ENCODE measurements at places on chromosomes 2 and 18.

- DNase-seq, result no peak
Observed at GRCh38 chr2:3667151-3667631, 9.2 kb downstream of the ALLC start.

- no peak for DNase-seq
Observed at GRCh38 chr2:63060472-63060991, 9.9 kb downstream of the OTX1 start.

GRCh38 chr18:36592282-36592681, 236.5 kb downstream of the TPGS2 start:
- no peak for DNase-seq

- no peak for DNase-seq
Observed at GRCh38 chr2:11715987-11716652, 30.3 kb upstream of the LPIN1 start.

- DNase-seq, result no peak
Observed at GRCh38 chr2:145415151-145415550, 895.2 kb upstream of the ZEB2 start.

GRCh38 chr18:2191180-2191790, 380.0 kb downstream of the METTL4 start:
- DNase-seq, result no peak

DNA sequence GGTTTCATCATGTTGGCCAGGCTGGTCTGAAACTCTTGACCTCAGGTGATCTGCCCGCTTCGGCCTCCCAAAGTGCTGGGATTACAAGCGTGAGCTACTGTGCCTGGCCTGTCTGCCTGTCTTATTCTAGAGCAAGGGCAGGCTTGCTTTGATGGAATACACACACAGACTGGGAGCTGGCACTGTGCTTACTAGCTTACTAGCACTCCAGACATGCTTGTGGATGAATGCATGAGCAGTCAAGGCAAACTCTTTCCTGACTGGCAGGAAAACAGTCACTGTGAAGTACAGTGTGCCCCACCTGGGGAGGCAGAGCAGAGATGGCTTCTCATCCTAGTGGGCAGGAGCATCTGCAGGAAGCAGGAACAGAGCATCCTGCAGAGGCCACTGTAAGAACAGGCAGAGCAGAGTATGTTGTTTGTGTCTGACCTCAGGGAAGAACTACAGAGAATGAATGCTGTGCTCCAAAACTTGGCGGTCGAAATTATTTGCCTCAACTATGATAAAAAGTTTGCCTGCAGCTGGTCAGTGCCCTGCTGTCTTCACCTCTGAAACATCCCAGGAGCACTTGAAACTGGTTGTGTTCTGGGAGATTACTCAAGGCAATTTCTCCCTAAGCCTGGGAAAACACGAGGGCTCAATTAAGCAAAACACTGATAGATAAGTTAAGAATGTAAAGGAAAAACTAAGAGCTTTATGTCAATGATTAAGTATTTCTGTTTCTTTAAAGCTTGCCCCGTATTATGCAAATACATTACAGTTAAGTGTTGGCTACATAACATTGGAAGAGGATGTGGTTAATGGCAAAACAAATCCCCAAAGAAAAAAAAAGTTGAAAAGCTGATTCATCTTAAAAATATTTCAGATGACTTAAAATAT, 102.4 kb downstream of the VAPA start:
- no peak for DNase-seq

DNA sequence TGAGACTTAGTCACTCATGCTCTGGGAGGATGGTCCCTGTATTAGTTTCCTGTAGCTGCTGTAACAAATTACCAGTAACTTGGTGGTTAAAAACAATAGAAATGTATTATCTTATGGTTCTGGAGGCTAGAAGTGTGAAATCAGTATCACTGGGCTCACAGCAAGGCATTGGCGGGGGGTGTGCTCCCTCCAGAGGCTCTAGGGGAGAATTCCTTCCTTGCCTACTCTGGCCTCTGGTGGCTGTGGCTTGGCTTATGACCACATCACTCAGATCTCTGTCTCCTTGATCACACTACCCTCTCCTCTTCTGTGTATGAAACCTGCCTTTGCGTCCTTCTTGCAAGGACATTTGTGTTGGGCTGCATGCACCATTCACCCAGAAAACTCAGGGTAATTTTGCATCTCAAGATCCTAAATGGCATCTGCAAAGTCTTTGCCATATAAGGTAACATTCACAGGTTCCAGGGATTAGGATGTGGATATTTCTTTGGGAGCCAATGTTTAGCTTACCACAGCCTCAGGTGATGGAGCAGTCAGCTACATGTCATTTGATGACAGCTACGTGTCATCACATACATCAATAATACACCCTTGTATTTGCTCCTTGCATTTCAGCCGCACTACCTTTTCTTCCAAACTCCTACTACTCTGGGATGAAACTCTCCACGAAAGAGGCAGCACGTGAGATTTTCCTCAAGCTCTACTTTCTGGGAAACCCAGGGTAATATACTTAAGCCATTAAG, 49.6 kb upstream of the POU3F3 start:
- DNase-seq, result no peak

DNA sequence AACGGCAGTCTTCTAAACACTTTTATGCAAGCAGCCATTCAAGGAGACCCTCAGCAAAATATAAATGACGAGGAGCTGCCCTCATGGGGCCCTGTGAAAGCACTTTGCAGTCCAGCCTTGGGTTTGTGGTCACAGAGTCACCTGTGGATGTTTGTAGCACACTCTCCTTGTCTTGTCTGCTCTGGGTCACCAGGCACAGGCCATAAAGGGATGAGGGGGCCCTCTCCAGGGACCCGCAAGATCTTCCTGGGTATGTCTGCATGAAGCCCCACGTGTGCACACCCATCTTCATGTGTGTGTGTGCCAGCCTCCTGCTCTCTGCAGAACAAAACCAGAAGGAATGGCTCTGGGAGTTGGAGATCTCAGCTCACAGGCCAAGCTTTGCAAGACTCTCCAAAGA, 36.2 kb downstream of the ATOH8 start:
- no peak for DNase-seq

DNA sequence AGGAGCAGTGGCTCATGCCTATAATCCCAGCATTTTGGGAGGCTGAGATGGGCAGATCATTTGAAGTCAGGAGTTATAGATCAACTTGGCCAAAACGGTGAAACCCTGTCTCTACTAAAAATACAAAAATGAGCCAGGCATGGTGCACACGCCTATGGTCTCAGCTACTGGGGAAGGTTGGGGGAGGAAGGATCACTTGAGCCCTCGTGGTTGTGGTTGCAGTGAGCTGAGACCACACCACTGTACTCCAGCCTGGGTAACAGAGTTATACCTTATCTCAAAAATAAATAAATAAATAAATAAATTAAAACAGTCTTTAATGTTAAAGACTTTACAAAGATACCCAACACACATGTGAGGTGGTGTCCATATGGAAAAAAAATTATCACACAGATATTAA, 134.0 kb downstream of the C2orf74 start:
- DNase-seq, result no peak

DNA sequence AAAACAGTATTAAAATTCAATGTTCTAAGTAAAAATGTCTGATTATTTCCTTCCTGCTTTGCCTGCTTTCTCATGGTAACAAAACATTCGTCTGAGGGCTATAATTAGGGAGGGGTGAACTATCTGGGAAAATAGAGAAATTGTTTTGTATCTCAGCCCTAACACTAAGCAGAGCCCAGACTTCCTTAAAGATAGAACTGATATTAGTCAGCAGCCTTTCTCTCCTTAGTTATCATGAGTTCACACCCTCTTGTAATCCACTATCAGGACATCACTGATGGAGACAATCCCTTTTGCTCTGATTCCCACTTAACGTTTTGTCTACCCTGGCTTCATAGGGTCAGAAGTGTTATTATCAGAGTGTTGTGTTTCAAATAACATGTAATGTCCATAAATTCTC, 701.1 kb upstream of the ZEB2 start:
- DNase-seq, result no peak

DNA sequence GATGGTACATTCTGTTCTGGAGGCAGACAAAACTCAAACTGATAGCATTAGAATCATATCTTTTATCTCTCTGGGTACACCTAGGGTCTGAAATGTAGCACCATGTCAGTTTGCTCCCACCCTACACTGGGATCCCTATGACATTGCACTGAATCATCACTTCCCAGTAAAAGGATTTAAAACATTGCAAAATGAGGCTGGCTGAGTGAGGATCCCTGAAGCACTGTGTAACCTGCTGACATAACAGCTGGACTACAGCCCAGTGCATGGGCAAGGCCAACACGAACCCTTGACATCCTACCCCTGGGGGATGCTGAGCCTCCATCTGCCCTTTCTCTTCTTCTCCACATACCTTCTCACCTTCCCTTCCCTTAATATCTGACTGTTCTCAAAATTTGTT, 253.2 kb downstream of the TTC32 start:
- no peak for DNase-seq

DNA sequence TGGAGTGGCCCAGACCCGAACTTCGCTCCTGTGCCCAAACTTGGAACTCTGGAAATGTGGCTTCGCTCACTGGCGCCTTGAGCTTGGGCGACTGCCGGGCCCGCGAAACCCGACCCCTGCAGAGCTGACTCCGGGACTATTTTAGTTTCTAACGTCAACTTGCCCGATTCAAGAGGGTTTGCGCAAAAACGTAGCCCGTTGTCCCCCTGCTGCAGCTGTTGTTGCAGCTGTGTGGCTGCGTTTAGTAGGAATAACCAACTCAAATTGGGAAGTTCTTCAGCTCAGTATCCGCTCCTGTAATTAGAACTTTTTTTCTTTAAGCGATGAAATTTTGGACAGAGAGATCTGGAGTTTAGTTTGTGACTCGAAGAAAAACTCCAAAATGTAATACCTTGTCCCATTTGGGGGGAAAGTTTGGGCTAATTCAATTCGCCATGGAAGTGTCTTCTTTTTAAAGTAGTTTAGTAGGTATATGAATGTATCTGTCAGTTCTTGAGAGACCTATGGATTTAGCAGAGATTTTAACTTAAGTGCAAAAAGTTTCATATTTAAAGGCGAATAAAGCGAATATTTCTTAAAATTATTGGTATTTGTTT, 559 bp downstream of the MYL12A start:
- DNase-seq, result no peak

- DNase-seq, result no peak
Observed at GRCh38 chr2:101717071-101717845, 19.8 kb downstream of the MAP4K4 start.

DNA sequence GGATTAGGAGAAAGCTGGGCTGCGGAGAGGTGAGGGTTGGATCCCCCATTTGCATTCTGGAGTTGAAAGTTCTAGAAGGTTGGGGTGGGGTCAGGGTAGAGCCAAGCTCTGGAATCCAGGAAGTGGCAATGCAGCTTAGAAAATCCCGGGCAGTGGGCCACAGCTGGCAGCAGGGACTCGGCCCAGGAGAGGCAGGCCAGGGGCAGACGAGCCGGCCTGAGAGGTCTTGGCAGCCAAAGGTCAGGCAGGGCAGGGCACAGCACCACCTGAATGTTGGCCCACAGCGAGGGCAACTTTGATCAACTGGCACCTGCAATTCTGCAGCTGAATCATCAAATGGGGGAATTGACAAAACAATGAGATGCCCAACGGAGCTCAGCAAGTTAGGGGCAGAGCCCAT, 139.2 kb downstream of the INHBB start:
- no peak for DNase-seq

- no peak for DNase-seq
Observed at GRCh38 chr2:33278245-33278943, 198.1 kb upstream of the RASGRP3 start.

DNA sequence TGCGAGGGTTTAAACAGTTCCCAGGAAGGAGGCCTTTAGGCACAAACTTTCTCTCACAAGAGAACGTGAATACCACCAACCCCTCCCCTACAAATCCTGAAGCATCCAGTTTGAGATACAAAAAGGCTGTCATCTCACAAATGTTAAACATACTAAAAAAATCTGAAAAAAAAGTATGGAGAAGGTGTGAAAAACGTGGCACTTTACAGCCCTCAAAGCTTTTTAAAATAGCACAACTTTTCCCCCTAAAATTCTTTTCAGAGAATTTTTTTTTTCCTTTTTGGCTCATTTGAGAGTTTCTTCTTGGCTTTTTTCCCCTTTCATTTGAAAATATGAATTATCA, 10.1 kb downstream of the ZEB2 start:
- DNase-seq, result no peak

DNA sequence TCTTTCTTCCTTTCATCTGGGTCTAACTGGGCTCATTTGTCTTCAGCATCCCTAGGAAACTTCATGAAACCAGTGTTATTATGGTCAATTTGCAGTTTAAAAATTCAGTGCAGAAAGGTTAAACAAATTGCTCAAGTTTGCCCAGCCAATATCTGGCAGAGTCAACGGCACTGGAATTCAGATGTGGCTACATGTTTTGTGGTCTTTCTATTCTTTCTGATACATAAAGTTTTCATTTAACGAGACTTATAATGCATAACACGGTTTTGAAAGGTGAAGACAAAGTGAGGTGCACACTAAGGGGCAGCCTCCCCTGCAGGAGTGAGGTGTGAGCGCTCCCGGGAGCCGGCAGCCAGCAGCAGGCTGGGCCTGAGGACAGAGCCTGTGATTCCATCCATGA, 164.6 kb downstream of the RTP5 start:
- DNase-seq, result no peak
